ENCODE measurements at places on chromosomes 1 and 21.

GRCh38 chr1:112370996-112371395 lies 25.0 kb upstream of the CTTNBP2NL start:
- no peak for DNase-seq

GRCh38 chr1:8482979-8483381 lies 165.1 kb downstream of the SLC45A1 start:
- DNase-seq = no peak

DNA sequence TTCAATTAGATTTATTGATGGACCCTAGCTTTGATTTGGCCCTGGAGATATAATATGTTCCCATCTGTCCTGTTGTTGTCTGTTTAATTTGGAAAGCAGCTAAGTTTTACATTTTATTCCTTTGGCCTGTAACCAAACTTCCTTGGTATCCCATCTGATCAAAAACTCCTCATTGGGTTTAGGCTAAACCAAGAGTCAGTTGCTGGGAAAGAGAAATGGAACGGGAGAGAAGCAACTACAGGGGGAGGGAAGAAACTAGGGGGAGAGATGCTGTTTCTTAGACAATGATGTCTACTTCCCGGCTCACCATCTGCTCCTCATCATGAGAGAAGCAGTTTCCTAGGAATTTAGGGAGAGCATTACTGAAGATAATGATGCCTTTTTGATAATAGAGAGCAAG lies 141.8 kb downstream of the SYT2 start:
- no peak for DNase-seq

- no peak for DNase-seq
These were observed 49.0 kb downstream of the MAGI3 start for GRCh38 chr1:113439277-113439670.

GRCh38 chr1:41093826-41094225 lies 72.3 kb upstream of the SLFNL1 start:
- no peak for DNase-seq

DNA sequence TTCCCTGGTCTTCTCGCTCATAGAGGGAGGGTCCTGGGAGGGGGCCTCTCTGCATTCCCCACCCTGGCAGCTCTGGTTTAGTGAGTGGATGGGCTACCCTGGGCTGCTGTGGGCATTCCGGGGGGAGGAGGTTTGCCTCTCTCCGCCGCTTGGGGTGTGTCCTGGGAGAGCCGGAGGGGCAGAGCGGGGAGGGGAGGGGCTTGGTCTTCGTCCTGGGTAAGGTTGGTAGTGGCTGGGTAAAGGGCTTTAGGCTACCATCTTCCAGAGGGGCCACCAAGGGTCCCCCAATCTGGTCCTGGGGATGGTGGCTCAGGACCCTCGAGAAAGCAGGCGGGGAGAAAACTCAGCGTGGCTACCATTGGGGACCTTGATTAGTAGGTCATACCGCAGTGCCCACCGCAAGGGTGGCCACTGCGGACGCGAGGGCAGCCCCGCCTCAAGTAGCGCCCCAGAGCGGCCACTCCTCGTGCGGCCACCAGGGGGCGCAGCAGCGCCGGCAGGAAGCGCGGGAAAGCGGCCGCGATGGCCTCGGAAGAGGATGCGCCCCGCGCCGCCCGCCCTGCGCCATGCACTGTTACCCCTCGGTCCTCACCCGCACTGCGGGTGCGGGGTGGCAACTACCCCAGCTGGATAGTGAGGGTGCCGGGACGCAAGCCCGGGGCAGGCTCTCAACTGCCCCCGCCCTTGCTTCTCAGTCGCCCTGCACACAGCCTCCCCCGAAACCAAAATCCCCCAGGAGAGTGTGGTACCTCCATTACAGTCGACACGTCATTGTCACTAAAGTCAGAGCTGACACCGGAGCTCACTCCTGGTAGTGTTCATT lies 44.1 kb upstream of the SLC25A33 start:
- peak; percentile 90 for DNase-seq

DNA sequence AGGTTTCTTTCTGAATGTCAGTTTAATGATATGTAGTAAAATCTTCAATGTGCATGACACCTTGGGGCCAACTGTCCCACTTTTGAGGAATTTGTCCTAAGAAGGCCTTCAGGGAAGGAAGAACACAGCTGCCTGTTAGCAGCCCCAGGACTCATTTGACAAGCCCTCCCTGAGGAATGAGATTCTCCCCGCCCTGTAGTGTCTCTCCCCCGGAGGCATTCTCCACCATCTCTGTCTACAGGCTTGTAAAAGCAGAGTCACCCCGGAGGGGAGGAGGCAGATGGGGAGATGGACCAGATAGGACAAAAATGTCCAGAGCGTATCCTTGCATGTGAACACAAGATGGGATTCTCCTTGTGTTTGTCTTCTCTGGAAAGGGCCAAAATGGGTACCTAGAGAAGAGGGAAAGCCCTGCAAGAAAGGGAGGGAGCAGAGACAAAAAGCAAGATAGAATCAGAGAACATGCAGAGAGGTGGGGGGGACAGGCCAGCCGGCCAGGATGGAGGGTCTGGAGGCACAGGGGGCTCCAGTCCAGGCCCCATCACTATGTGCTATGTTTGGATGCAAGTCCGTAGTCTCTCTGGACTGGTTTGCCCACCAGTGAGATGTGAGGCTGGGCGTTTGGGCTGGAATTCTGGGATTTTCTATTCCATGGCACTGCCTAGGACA lies 12.0 kb upstream of the WNT3A start:
- no peak for DNase-seq

DNA sequence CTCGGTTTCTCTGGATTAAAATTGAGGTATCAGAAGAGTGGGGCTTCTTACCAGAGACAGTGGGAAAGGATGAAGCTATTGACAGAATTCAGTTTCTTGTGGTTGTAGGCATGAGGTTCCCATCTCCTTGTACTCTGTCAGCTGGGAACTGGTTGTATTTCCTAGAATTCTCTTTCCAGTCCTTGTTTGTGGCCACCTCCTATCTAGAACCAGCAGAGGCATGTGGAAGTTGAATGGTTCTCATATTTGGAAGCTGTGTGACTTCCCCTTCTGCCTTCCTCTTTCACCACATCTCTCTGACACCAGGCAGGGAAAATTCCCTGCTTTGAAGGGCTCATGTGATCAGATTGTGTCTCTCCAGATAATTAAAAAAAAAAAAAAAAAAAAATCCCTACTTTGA lies 457.7 kb upstream of the ADAMTS5 start:
- DNase-seq = no peak

- DNase-seq = no peak
These were observed 14.9 kb upstream of the TNNI1 start for GRCh38 chr1:201436393-201436792.

GRCh38 chr1:14827870-14828269 lies 229.4 kb downstream of the KAZN start:
- DNase-seq = no peak

- DNase-seq = no peak
These were observed 1.7 kb upstream of the CGN start for GRCh38 chr1:151509350-151510019.

DNA sequence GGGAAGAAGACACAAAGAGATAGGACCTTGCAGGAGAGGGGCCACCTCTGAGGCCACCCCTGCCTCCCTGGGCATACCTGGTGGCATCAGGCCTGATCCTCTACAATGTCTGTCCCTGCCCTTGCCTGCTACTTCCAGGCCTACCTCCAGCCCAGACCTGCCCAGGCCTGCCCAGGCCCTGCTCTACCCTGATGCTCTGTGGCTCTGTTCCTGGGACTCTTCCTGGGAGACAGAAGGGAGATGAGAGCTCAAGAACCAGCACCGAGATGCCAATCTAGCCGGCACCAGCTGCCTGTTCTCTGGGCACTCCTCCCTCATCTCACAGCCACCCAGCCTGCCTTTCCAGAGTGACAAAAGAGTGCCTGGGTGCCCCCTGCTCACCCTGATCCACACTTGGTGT lies 2.7 kb downstream of the CELF3 start:
- DNase-seq = no peak

- DNase-seq = no peak
These were observed 42.8 kb downstream of the ELK4 start for GRCh38 chr1:205589046-205589445.

- DNase-seq = peak; percentile 80
These were observed 1.9 kb downstream of the ITPKB start for GRCh38 chr1:226736908-226737818.

DNA sequence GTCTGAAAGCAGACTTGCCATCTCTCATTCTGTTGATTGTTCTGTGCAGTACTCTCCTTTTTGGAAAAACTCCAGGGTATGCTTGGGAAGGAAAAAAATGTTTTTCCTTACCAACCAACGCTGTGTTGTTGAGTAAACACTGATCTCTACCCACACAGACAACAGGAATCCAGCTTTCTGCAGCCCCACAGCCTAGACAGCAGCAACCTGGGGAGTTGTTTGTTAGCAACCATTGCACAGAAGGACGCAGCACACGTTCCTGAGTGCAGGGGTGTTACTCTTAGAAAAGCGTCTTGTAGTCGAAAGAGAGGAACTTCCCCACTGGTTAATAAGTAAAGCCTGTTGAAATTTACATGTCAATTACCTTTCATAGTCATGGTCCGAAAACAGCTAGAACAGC lies 56.6 kb downstream of the SMYD2 start:
- no peak for DNase-seq

DNA sequence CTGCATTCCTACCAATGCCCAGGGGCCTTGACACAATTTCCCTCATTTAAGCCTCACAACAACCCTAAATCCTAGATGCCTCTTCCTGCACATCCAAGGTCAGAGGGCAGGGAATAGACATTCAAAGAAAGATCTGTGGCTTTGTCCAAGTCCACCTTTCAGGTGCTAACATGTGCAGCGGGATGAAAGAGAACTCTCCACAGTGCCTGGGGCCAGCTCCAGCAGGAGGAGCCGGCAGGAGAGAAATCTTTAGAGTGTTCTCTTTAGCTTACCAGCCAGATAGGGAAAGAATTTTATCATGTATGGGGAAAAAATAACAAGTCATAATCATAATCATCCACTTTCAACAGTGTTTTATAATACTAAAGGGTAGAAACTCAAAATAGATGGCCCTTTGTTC lies 319.7 kb downstream of the MATN1 start:
- DNase-seq = no peak

- DNase-seq = no peak
These were observed 5.5 kb downstream of the PTP4A2 start for GRCh38 chr1:31932491-31933316.

DNA sequence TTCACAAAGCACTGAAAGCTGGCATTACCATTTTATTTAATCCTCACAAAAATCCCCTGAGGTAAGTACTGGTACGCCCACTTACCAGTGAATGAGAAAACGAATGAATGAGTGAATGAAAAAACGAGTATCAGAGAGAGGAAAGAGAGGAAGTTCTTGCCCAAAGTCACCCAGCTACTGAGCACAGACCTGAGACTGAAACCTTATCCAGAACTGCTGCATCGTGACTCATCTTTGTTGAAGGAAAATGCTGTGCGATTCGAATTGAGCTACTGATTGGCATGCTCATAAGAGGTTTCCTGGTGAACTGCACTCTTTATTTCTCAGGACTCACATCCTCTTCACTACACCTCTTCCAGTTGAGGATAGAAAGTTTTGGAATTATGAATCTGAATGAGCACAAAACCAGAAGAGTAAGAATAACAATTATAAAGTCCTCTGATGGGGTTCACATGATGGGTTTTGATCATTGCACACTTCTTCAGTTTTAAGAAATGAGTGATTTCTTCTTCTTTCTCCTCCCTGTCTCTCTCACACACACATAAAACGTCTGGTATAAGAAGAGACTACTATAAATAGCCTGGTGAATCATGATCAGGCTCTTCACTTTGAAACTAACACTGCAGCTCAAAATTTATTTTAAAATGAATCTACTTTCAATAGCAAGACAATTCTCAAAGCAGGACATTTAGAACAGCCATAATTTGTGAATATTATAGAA lies 32.1 kb downstream of the IL12RB2 start:
- DNase-seq = no peak

- no peak for DNase-seq
These were observed 14.3 kb upstream of the ADARB1 start for GRCh38 chr21:45060089-45060488.

DNA sequence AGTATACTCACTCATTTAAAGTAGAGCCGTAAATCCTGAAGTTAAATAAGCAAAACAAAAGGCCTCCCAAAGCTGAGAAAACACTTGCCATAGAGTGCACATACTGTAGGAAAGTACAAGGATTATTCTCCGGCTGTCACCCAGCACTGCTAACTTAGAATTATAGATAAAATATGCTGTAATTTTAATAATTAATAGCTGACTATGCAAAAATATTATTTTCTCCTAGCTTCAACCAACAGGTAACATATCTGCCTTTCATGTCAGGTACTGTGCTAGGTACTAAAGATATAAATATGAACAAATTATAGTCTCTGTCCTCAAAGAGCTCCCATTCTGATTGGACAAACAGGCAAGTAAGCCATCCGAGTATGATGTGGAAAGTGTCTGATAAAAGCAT lies 233.2 kb downstream of the FGGY start:
- no peak for DNase-seq

- DNase-seq = no peak
These were observed 133.5 kb downstream of the BEND5 start for GRCh38 chr1:48643193-48643592.
